Progenitor cell of endocrine pancreas (in vitro differentiated cells): ENCODE measurements at places on chromosomes 11 and 22. TPM values are rescaled to one million over a fixed set of nuclear protein-coding genes. Genes with fewer than 3 reads are reported as not detected.

STK33 gene
- total RNA-seq: 22.6 and 23.4 TPM in 2 replicates

GRCh38 chr11:131807876-131808275 is 437.5 kb downstream of the NTM start:
- H3K4me1 ChIP-seq: peaks cover 6% of the 10 kb centered on the region
- H3K27ac ChIP-seq: no peak overlapping the region
- no peak overlapping the region for H3K4me3 ChIP-seq
- H3K36me3 ChIP-seq: no peaks in the 10 kb centered on the region
- DNase-seq: no peak

DNA sequence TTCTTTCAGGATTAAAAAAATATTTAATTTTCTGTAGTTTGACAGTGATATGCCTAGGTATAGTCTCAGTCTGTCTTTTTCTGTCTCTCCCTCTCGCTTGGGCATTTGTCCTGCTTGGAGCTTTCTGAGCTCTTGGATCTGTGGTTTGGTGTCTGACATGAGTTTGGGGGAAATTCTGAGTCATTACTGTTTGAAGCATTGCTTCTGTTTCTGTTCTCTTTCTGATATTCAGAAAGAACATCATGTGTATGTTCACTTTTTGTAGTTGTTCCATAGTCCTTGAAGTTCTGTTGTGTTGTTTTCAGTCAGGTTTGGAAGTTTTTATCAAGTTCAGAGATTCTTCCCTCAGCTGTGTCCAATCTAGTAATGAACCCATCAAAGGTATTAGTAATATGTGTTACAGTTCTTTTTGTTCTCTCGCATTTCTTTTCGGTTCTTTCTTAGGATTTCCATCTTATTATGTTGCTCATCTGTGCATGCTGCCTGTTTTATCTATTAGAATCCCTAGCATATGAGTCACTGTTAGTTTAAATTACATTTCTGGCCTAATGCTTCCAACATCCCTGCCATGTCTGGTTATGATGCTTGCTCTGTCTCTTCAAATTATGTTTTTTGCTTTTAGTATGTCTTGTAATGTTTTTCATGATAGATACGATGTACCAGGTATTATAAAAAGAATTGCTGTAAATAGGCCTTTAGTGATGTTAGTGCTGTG is 48.4 kb downstream of the DDX10 start:
- no peak for DNase-seq
- H3K27ac ChIP-seq: no peak overlapping the region
- peaks cover 51% of the 10 kb centered on the region for H3K36me3 ChIP-seq

TCN2 gene
- total RNA-seq: 22.3 and 22.9 TPM in 2 replicates

- peaks cover 3% of the 10 kb centered on the region for H3K4me1 ChIP-seq
- H3K27ac ChIP-seq: peak overlapping the region; percentile 29
- peaks cover 2% of the 10 kb centered on the region for H3K36me3 ChIP-seq
- no peak overlapping the region for H3K4me3 ChIP-seq
Observed at GRCh38 chr11:102240502-102240901, 76.8 kb upstream of the BIRC3 start.

- H3K36me3 ChIP-seq: peaks cover 11% of the 10 kb centered on the region
- DNase-seq: peak; percentile 80
- peak overlapping the region; percentile 94 for H3K27ac ChIP-seq
- peaks cover 12% of the 10 kb centered on the region for H3K4me1 ChIP-seq
- peak overlapping the region; percentile 92 for H3K4me3 ChIP-seq
Observed at GRCh38 chr11:46380340-46381047, 975 bp upstream of the MDK start.

GRCh38 chr11:12183827-12184620 is 73.6 kb downstream of the MICAL2 start:
- no peak for DNase-seq
- peaks cover 18% of the 10 kb centered on the region for H3K4me1 ChIP-seq
- H3K27ac ChIP-seq: no peak overlapping the region
- H3K27me3 ChIP-seq: no peaks in the 10 kb centered on the region

- no peak for DNase-seq
- H3K27me3 ChIP-seq: peaks cover 36% of the 10 kb centered on the region
- no peak overlapping the region for H3K4me3 ChIP-seq
- no peaks in the 10 kb centered on the region for H3K4me1 ChIP-seq
- no peaks in the 10 kb centered on the region for H3K36me3 ChIP-seq
Observed at GRCh38 chr22:27134315-27134701, 476.9 kb downstream of the MIAT start.

GRCh38 chr11:95379479-95379878 is 148.5 kb upstream of the SESN3 start:
- H3K4me1 ChIP-seq: peaks cover 3% of the 10 kb centered on the region
- H3K36me3 ChIP-seq: no peaks in the 10 kb centered on the region
- no peak for DNase-seq
- no peak overlapping the region for H3K27ac ChIP-seq
- H3K4me3 ChIP-seq: no peak overlapping the region

GRCh38 chr11:10303558-10304363 is 1.1 kb upstream of the ADM start:
- peaks cover 22% of the 10 kb centered on the region for H3K4me1 ChIP-seq
- peak overlapping the region; percentile 92 for H3K27ac ChIP-seq
- H3K4me3 ChIP-seq: peak overlapping the region; percentile 93
- H3K36me3 ChIP-seq: no peaks in the 10 kb centered on the region

GRCh38 chr11:79314906-79315689 is 125.7 kb downstream of the TENM4 start:
- DNase-seq: peak; percentile 21
- no peaks in the 10 kb centered on the region for H3K36me3 ChIP-seq
- no peaks in the 10 kb centered on the region for H3K27me3 ChIP-seq
- no peak overlapping the region for H3K27ac ChIP-seq
- no peak overlapping the region for H3K4me3 ChIP-seq
- H3K4me1 ChIP-seq: no peaks in the 10 kb centered on the region

KLHL35 gene
- total RNA-seq: 0.55 and 1.2 TPM in 2 replicates

ZNF70 gene
- total RNA-seq: 8.9 and 9.8 TPM in 2 replicates

SYT9 gene
- 0.42 and 0.57 TPM in 2 replicates for total RNA-seq

DNA sequence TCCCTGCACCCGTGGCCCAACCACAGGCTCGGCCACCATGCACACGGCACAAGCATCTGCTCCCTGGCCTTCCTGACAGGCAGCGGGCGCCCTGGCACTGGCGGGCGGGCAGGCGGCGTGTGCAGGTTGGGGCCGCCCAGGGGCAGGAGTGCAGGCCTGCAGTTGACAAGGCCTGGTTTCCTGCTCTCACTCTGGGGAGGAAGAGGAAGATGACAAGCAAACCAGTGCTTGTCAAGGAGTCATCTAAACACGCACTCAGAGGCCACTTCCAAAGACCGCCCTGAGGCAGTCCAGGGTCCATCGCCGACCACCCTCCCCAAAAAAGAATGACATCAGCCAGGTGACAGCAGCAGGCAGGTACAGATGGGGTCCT is 65.3 kb upstream of the LINC01488 start:
- DNase-seq: no peak
- no peaks in the 10 kb centered on the region for H3K27me3 ChIP-seq
- H3K36me3 ChIP-seq: no peaks in the 10 kb centered on the region
- peak overlapping the region; percentile 98 for H3K27ac ChIP-seq

DNA sequence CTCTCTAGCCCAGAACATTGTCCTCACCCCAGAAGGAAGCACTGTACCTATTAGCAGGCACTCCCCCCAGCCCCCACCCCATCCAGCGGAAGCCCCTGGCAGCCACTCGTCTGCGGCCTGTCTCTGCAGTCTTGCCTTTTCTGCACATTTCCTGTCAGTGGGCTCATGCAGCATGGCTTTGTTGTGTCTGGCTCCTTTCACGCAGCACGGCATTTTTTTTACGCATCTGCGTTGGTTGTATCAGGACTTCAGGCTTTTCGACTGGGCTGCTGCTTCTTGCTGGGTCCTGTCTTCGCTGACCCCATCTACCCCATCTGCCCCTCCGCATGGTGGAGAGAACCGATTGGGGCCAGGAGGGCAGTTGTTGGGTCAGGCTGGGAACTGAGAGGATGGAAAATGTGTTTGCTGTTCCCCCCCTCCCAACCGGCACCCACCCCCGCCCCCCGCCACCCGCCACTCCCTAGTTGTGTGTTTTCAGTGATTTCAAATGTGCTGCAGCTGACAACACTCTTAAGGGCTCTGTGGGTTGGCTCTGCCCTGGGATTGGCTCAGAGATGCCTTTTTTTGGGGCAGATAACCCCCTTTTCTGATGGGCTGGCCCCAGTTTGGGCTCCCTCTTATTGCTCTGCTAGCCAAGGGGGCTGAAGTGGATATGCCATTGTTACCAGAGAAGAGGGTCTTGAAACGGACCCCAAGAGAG is 110.0 kb downstream of the KIAA1671 start:
- H3K27ac ChIP-seq: peak overlapping the region; percentile 92
- no peaks in the 10 kb centered on the region for H3K27me3 ChIP-seq
- H3K4me1 ChIP-seq: no peaks in the 10 kb centered on the region
- no peak for DNase-seq

DNA sequence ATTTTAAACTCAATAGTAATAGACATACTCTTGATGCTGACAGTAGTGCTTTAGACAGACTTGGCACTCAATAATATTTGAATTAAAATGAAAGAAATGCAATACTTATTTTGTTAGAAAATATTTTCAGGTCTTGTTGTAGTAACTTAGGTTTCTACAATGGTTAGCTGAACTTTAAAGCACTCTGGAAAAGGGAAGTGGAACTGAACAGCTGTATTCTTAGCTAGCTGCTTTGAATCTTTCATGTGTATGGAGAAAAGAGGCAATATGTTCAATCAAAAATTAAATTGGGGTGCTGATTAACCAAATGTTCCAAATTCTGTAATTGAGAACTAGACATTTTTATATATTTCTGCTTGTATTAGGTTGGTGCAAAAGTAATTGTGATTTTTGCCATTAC is 517.9 kb upstream of the RAG2 start:
- no peaks in the 10 kb centered on the region for H3K36me3 ChIP-seq
- no peak for DNase-seq
- H3K4me3 ChIP-seq: no peak overlapping the region
- H3K4me1 ChIP-seq: no peaks in the 10 kb centered on the region
- H3K27ac ChIP-seq: no peak overlapping the region

MRGPRE gene
- not detected in 2 replicates for total RNA-seq

DNA sequence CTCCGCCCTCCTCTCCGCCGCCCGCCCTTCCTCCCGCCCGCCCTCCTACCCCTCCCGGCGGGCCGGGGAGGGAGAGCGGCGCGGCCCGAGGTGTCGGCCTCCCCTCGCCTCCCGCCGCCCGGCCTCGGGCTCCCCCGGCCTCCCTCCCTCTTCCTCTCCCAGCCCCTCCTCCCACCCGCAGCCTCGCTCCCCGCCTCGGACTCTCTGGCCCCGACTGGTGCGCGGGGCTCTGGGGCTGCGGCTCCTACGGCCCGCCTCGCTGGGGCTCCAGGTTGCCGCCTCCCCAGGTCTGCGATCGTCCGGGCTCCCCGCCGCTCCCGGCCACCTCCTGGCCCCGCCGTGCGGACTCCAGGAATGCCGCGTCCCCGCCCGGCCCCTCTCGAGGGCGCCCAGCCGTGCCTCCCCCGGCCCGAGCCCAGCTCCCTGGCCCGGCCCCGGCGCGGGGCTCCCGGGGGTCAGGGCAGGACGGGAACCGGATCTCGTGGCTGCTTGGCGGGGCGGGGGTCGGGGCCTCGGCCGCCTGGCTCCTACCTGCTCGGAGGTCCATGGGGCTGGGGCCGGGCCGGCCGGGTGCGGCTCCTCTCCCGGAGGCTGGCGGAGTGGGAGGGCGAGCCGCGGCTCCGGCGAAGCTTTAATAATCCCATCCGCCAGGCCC is at the start of gene CLCF1:
Gene CLCF1, minus strand, starts transcription at position 606 of the 655 bp plus-strand sequence. Its CDS starts 59 bp downstream, at position 547.
- H3K36me3 ChIP-seq: no peaks in the 10 kb centered on the region
- peak; percentile 53 for DNase-seq
- H3K27me3 ChIP-seq: peaks cover 14% of the 10 kb centered on the region
- peak within 1 kb of the TSS; percentile 98 for H3K27ac ChIP-seq
- peaks cover 32% of the 10 kb centered on the region for H3K4me1 ChIP-seq
- peak within 1 kb of the TSS; percentile 92 for H3K4me3 ChIP-seq

LSP1 gene
- not detected in 2 replicates for total RNA-seq

DNA sequence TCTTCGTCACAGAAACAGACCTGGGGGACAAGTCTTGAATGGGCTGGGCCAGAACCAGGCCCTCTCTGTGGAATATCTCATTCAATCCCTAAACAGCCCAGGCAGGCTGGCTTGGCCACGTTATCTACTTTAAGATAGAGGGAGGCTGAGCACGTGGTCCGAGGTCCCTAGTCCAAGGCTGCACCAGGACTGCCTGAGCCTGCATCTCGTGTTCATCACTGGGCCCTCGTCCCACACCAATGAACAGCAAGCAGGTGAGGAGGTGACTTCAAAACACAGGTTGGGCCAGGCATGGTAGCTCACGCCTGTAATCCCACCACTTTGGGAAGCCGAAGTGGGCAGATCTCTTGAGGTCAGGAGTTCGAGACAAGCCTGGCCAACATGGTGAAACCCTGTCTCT is 20.3 kb upstream of the FGF3 start:
- H3K4me3 ChIP-seq: no peak overlapping the region
- no peaks in the 10 kb centered on the region for H3K4me1 ChIP-seq
- peaks cover 21% of the 10 kb centered on the region for H3K27me3 ChIP-seq
- DNase-seq: no peak

GRCh38 chr11:112723676-112724495 is 237.3 kb upstream of the NCAM1 start:
- H3K27me3 ChIP-seq: peaks cover 13% of the 10 kb centered on the region
- no peaks in the 10 kb centered on the region for H3K36me3 ChIP-seq
- peak overlapping the region; percentile 22 for H3K27ac ChIP-seq
- peaks cover 10% of the 10 kb centered on the region for H3K4me1 ChIP-seq
- H3K4me3 ChIP-seq: no peak overlapping the region

P2RY2 gene
- total RNA-seq: 0.55 and 0.96 TPM in 2 replicates
